ENCODE measurements at places on chromosomes 12 and 14.

DNA sequence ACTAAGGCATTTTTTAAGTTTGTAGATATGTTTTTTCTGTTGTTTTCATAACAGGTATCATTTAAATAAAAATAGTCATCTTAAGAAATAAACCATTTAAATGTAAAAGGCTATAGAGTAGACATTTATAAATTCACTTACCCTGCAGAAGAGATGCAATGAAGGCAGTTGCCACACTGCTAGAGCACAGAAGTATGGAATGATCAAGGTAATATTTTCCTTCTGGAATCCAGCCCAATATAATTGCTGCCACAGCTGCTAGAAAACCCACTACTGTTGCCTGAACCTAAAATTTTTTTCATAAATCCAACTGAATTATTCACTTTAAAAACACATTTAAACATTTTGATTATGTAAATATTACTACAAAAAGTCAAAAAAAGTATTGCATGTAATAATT is 69.2 kb downstream of the SLC41A2 start:
- DNase-seq, result no peak

- no peak for DNase-seq
Measured at GRCh38 chr14:22890416-22890815, 7.4 kb downstream of the REM2 start.

- DNase-seq, result no peak
Measured at GRCh38 chr12:5748027-5748426, 197.0 kb downstream of the ANO2 start.

DNA sequence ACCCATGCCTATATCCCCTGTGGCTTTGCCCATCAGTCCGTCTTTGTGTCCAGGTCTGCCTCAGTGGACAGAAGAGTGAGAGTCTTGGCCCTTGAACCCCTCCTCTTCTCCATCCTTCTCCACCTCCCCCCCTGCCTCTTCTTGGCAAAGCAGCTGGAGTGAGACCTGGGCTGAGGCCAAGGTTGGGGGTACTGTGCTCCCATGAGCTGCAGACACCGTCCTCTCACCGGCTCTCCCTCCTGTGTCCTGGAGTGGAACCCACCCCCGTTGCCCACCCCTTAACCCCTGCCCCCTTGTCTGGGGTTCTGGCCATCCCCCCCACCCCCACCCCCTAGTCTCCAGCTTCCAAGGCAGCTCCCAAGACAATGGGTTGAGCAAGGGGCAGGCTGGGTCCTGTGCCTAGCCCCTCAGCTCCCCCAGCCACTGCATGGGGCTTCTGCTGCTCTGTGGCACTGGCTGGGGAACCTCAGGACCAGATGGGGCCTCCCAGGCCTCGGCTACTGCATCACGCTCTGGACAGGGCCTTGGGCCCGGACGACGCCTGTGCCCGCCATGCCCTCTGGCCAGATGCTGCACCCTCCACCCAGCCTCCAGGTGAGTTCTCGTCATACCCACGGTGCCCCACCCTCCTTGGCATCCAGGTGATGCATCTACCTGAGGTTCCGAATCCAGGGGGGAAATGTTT is 35.7 kb downstream of the RTL1 start:
- DNase-seq, result no peak
